H54 (cell line): ENCODE measurements at places on chromosomes 7 and 10.

DNA sequence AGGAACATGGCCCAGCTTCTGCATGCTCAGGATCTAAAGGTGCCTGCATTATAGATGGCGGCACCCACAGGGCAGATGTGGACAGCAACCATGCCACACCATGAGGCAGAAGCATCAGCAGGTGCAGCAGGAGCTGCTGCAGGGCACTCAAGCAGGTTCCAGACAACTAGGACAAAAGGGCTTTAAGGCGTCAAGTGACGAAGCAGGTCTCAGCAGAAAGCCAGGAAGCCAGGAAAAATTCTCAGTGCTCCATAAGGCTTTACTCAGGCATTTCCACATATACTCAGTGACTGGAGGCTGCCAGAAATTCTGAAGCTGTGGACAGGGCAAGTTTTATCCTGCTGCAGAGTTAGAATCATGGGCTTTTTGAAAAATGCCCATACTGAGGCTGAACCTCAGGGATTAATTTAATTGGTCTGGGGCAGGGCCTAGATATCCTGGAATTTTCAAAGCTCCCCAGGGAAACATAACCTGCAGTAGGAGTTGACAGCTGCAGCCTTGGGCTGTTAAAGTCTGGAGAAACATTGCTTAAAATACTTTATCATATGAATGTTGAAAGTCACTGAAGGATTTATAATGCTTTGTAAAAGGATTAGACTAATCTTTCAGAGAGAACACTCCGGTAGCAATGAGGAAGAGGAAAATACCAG, 68.1 kb upstream of the RNF148 start:
- DNase-seq = no peak

GRCh38 chr10:10644008-10644646, 373.5 kb upstream of the CELF2 start:
- DNase-seq = no peak

GRCh38 chr10:30058570-30059132, 735 bp downstream of the JCAD start:
- no peak for DNase-seq

DNA sequence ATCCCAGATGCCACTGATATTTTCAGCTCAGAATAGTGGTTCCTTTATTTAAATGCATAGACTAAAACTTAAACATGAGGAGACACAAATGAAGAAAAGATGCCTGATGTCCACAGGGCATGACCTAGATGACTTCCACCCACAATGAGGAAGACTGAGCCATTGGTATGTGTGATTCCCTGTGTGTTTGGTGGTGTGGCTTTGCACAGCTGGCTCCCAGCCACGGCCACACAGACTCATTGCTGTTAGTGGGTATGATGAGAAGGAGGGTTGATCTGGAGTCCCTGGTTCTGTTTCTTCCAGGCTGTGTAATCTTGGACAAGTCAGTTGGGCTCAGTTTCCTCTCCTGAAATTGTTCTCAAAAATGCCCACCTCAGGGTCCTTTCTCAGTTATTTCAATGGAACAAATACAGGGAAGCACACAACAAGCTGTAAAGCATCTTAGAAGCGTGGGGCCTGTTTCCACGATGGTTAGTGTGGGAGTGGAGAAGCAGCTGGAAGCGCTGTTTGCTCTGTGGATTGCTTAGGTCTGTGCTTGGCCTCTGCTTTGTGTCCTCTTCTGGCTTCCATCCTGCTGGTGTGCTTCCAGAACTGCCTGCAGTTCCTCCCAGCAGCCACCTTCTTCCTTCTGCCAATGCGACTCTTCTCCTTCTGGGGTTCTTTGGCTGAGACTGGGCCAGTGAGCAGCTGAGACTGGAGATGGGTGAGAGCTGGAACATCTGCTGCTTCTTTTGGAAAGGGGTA, 303.7 kb downstream of the BMPER start:
- no peak for DNase-seq

- DNase-seq = no peak
Measured at GRCh38 chr7:135755351-135755753, 6.7 kb upstream of the FAM180A start.

DNA sequence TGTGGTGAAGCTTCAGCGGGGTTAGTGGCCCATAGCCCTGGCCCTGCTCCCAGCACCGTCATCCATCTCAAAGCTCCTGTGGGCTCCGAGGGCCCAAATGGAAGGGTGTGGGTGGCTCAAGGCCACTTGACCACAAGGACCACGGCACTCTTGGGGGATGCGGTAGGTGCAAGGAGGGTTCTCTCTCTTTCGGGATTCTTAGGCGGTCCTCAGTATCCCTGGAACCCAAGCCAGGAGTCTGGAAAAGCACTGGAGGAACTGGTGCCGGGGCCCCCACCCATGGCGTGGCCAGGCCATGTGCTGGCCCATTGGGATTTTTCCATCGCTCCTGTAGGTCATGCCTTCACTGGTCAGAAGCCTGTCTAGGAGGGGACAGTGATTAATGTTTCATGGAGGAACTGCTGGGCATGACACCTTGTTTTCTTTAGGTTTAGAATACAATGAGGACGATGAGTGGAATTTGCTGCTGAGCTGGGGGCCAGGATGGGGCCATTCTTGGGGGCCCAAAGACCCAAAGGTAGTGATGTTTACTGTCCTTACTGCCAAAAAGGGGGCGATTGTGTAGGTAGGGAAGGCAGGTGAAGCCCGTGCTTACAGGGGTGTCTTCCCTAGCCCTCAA, 16.7 kb downstream of the AQP1 start:
- no peak for DNase-seq

GRCh38 chr10:48231699-48232315, 42.7 kb downstream of the FRMPD2 start:
- DNase-seq = no peak

- DNase-seq = no peak
Measured at GRCh38 chr10:92502296-92502808, 71.5 kb downstream of the IDE start.

DNA sequence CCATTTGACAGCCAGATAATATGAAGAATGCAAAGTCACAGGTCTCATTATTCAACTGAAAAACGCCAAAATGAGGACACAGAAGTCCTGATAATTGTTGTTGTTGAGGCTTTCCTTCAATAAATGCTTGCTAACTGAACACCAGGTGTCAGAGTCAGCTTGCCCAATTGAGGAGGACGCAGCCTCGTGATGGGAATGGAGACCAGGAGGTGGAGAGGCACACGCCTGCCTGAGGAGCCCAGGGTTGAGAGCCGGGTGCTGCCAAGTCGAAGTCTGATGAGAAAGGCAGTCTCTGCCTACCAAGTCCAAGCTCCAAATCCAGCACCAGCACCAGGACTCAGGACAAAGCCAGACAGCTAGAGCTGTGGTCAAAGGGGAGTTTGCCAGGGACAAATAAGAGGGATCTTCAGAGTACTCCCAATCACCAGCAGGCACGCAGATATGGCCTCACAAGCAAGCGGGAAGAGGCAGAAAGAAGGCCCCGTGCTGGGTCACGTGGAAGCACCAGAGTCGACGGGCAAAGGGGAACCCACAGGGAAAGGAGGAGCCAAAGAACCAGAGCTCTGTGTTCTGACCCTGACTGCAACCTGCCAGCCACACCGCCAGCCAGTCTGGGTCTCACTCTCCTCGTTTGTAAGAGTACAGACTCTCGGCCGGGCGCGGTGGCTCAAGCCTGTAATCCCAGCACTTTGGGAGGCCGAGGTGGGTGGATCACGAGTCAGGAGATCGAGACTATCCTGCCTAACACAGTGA, 47.6 kb downstream of the VOPP1 start:
- DNase-seq = no peak

DNA sequence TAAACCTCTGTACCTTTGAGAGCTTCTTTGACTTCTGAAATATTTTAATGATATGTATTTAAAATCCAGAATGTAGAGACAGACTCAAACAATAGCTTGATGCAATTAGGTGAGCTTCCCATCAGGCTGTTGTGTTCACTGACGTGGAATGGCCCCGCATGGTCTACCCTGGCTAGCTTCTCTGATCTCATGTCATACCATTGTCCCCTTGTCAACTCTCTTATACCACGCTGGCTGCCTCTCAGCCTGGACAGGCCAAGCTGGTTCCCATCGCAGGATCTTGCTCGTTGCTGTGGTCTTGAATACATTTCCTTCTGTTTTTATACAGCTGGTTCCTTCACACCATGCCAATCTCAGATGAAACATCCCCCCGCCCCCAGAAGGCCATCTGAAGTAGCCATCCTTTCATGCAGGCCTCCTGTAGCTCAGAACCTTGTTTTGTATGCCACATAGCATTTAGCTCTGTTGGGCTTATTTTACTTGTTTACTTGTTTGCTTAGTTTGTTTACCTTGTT, 84.2 kb downstream of the FANK1 start:
- no peak for DNase-seq

DNA sequence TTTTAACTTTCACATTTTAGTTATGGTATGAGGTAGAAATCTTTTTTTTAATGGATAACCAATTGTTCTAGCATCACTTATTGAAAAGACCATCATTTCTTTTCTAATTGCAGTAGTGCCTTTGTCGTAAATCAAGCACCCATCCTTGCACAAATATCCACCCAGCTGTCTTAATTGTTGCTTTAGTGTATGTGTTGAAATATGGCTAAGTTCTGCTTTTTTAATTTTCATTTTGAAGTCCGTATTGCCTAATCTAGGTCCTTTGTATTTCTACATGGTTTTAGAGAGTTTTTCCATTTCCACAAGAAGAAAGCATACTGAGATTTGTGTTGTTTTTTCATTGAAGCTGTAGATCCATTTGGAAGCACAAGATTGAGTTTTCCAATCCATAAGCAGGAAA, 259.6 kb upstream of the SEMA3E start:
- DNase-seq = no peak

- no peak for DNase-seq
Measured at GRCh38 chr7:105800442-105800841, 76.0 kb downstream of the ATXN7L1 start.

DNA sequence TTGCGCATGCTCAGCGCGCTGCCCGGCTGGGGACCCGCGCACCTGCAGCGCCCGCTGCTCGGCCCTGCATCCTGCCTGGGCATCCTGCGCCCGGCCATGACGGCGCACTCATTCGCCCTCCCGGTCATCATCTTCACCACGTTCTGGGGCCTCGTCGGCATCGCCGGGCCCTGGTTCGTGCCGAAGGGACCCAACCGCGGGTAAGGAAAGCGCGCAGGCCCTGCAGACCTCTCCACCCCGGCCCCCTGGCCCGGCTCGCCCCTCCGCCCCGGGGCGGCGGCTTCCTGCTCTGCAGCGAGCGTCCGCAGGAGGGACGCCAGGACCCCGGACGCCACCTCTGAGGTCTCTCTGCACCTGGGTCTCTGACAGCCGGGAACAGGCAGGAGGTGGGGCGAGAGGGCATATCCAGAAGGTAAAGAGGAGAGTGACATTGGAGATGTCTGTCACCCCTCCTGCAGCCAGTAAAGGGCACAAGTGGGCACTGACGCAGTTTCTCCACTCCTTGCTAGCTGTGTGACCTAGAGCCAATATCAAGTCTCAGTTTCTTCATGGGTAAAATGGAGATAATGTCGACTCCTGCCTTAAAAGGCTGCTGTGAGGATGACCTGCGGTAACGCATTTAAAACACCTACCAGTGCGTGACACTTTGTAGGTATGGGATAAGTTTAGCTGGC, 338 bp downstream of the ATP6V0E2 start:
- peak; percentile 100 for DNase-seq

GRCh38 chr7:55024776-55025175, 6.0 kb downstream of the EGFR start:
- no peak for DNase-seq

- DNase-seq = no peak
Measured at GRCh38 chr7:18471476-18472160, 23.9 kb upstream of the HDAC9 start.

GRCh38 chr10:103740611-103741010, 114.8 kb downstream of the SH3PXD2A start:
- no peak for DNase-seq

DNA sequence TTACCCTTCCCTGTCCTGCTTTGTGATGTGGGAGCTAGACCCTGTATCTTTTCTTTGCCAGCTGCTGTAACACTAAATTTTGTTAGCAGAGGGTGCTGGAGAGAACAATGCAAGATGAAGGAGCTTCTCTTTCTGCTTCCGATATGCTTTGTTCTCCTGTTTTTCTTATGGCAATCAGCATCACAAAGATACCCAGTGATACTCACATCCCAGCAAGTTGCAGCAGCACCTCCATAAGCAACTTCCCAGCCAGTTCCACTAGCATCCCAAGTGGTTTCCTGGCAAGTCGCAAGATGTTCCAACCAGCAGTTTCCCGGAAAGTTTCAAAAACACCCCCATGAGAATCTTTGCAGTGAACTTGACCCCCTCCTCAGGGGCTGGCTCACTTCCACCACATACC, 148.6 kb downstream of the IMMP2L start:
- no peak for DNase-seq

GRCh38 chr10:88114368-88114767, 250.9 kb downstream of the PTEN start:
- no peak for DNase-seq

DNA sequence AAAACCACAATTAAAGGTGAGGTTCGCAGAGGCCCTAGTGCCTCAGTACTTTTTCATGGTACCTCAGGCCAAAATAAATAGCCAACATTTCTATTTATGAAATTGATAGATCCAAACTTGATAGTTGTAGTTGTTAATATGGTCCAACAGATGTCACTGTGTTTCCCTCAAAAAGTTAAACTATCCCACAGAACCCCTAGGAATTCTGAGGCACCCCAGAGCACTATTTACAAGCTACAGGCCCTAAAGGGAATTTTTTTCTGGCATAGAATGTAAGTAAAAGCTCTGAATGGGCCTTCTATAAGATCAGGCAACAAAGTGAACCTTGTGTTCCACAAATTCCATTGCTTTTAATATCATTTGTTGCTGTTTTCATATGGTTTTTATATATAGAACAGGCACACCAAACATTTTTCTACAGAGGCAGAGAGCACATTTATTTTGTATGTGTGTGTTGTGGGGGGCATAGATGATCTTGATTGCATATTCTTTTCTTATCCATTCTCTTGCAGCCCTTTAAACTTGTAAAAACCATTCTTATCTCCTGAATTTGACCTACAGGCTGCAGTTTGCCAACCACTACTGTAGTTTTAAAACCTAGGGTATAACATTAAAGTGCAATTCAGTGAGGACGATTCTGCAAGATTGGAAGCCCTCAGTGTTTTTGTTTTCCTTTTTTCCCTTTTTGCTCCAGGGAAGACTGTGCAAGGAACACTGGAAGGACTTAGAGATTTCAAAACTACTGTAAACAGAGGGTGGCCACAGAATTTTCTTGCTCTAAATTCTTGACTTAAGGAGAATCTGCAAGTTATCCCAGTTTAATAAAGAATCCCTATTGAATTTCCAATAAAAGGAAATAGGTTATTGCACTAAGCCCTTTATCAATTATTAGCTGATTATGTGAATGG, 3.5 kb upstream of the ARL4A start:
- no peak for DNase-seq

DNA sequence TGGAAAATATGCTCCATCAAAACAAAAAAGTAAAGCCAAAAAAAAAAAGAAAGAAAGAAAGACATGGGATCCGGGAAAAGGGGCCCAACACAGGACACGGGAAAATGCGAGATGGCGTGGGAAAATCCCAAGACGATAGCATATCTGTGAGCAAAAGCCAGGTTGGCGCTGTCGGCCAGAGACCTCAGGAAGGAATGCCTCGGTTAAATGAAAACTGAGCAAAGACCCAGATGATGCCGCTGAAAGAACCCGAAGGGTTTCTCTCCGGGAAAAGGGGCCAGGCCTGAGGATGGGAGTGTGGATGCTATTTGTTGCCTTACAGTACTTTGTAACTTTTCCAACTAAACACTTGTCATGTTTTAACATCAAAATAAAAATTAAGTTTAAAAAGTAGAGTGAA, 49.5 kb upstream of the PPP2R2D start:
- DNase-seq = no peak
